ENCODE measurements at places on chromosomes 2 and 18.
A peak's percentile ranks its signal among the peaks of the same experiment; 100 is the strongest.

DNA sequence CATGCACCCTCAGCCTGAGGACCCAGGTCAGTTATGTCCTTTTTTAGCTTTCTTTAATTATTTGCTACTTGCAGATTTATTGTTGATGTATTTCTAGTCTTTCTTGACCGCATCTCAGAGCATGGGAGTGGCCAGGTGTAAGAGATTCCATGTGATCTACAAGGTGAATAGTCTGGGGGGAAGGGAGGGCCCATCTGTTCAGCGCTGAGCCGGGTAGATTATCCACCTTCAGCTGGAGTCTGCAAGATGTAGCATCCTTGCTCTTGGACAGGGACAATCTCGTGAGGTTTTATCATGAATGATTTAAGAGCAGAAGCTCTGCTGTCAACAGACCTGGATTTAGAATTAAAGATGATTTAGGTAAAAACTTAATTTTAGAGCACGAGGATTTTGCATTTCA is 12.0 kb upstream of the DGKD start:
- H3K4me3 ChIP-seq, result no peak overlapping the region
- no peaks in the 10 kb centered on the region for H3K4me1 ChIP-seq
- no peaks in the 10 kb centered on the region for H3K36me3 ChIP-seq
- H3K27ac ChIP-seq, result no peak overlapping the region
- no peak for DNase-seq

DNA sequence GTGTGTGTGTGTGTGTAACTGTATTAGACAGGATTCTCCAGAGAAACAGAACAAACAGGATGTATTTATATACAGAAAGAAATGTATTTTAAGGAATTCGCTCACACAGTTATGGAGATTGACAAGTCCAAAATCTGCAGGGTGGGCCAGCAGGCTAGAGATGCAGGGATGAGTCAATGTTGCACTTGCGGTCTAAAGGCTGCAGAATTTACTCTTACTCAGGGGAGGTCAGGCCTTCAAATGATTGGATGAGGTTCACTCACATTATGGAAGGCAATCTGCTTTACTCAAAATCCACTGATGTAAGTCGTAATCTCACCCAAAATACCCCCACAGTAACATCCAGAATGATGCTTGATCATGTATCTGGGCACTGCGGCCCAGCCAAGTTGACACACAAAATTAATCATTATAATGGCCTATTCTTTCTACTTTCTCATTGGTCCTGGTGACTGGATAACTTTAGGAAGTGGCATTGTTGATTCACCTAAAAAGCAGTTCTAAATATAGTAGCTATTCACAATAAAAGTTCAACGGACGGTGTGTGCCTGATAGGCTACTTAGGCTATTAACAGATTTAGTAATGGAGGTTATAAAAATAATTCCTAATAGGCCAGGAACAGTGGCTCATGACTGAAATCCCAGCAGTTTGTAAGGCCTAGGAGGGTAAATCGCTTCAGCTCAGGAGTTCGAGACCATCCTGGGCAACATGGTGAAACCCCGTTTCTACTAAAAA is 40.6 kb upstream of the ACYP2 start:
- H3K27me3 ChIP-seq, result no peaks in the 10 kb centered on the region
- no peak overlapping the region for H3K4me3 ChIP-seq
- H3K36me3 ChIP-seq, result no peaks in the 10 kb centered on the region
- no peak for DNase-seq
- H3K27ac ChIP-seq, result peak overlapping the region; percentile 31

DNA sequence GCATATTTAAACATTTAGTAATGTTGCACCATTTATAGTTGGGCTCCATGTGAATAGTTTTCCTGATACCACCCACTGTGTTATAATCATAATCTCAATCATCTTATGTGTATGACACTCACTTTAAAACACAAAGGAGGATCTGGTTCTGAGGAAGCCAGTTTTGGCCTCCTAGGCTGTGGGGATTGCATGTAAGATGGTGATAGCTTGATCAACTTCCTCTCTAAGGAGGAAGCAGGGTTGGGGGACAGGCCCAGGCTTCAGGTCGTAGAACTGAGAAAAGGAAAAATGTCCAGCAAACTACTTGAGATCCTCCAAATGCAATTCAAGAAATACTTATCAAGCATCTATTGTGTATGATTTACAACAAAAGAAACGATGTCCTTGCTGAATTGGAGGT is 4.9 kb upstream of the PPM1B start:
- H3K4me1 ChIP-seq, result no peaks in the 10 kb centered on the region
- no peak overlapping the region for H3K4me3 ChIP-seq
- no peak overlapping the region for H3K27ac ChIP-seq
- H3K36me3 ChIP-seq, result no peaks in the 10 kb centered on the region

GRCh38 chr2:186726938-186727337 is 33.1 kb downstream of the FAM171B start:
- H3K27ac ChIP-seq, result no peak overlapping the region
- H3K27me3 ChIP-seq, result no peaks in the 10 kb centered on the region
- H3K36me3 ChIP-seq, result no peaks in the 10 kb centered on the region
- no peaks in the 10 kb centered on the region for H3K4me1 ChIP-seq
- no peak overlapping the region for H3K4me3 ChIP-seq

Measured in MCF 10A (cell line).